ENCODE measurements at places on chromosomes 3 and 15. TPM values are rescaled to one million over a fixed set of nuclear protein-coding genes. Genes with fewer than 3 reads are reported as not detected.
A peak's percentile ranks its signal among the peaks of the same experiment; 100 is the strongest.

Gene CCDC39
- not detected for total RNA-seq

Gene ITGB5
- total RNA-seq = 0.72 TPM

Gene TRIM71
- total RNA-seq = 0.02 TPM

Gene ZNF501
- 1.7 TPM for total RNA-seq

Gene LRRC57
- 15.2 TPM for total RNA-seq

Gene TNNC1
- total RNA-seq = 2.7 TPM

Gene PLXNB1
- total RNA-seq = 5.1 TPM

Gene UQCC5
- 12.7 TPM for total RNA-seq

Gene CNTN6
- total RNA-seq = not detected

Gene THRB
- total RNA-seq = not detected

DNA sequence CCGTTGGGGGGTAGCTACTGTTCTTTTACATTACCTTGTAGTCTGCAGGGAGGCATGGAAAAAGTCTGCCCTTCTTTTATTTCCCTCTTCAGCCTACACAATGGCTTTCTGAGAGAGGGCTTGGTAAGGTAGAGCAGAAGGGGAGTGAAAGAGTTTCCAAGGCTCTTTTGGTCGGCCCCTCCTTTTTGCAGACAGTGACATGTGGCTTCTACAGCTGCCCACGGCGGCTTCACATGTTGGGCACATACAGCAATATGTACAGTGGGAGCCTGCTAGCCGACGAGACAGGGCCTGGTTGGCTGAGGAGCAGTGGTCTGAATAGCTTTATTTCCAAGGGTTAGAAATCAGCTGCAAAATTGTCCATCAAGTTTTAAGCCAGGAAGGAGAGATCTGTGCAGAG lies 4.0 kb downstream of the INAFM2 start:
- no peak overlapping the region for H3K4me3 ChIP-seq
- H3K27me3 ChIP-seq = no peaks in the 10 kb centered on the region
- DNase-seq = no peak
- no peak overlapping the region for H3K27ac ChIP-seq
- H3K4me1 ChIP-seq = peaks cover 15% of the 10 kb centered on the region

DNA sequence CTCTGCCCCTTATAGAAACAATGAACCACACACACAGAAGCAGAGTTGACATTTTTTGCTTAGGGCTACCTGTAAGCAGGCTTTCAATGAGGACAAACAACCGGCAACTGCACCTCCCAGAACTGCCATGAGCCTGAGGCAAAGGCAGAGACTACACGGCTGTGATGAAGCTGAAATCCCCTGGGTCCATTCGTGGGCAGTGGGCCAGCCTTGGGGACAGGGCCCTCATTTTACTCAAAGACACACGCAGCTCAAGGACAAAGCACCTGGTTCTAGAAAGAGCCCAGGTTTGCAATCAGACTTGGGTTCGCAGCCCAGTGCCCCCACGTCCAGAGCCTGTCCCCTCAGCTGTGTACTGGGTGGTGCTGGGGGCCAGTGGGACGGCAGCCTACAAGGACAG lies 17.9 kb downstream of the FAM174B start:
- peaks cover 11% of the 10 kb centered on the region for H3K4me1 ChIP-seq
- H3K27me3 ChIP-seq = peaks cover 7% of the 10 kb centered on the region
- H3K36me3 ChIP-seq = peaks cover 3% of the 10 kb centered on the region
- H3K4me3 ChIP-seq = no peak overlapping the region
- no peak overlapping the region for H3K27ac ChIP-seq

- peaks cover 54% of the 10 kb centered on the region for H3K4me1 ChIP-seq
- H3K4me3 ChIP-seq = no peak overlapping the region
- no peak overlapping the region for H3K27ac ChIP-seq
- peaks cover 8% of the 10 kb centered on the region for H3K27me3 ChIP-seq
- H3K36me3 ChIP-seq = no peaks in the 10 kb centered on the region
Measured at GRCh38 chr15:63372753-63373152, 8.9 kb downstream of the CA12 start.

DNA sequence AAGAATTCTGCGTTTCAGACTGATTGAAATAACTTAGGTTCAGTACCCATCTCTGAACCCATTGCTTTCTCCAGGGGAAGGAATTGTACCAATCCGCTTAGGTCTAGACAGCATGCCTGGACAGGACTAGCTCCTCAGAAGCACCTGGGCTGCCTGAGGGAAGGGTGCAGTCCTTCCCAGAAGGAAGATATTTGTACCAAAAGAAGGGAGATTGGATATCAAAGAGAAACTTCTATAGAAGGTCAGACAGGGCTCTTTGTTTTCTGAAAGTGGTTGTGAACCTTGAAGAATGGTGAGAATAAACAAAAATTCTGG lies 133.8 kb upstream of the LRTM1 start:
- H3K27ac ChIP-seq = no peak overlapping the region
- H3K36me3 ChIP-seq = no peaks in the 10 kb centered on the region
- H3K4me3 ChIP-seq = no peak overlapping the region
- no peaks in the 10 kb centered on the region for H3K4me1 ChIP-seq
- H3K27me3 ChIP-seq = peaks cover under 1% of the 10 kb centered on the region
- DNase-seq = no peak

- no peaks in the 10 kb centered on the region for H3K4me1 ChIP-seq
- no peaks in the 10 kb centered on the region for H3K36me3 ChIP-seq
- peak; percentile 24 for DNase-seq
- H3K27me3 ChIP-seq = no peaks in the 10 kb centered on the region
- H3K27ac ChIP-seq = no peak overlapping the region
Measured at GRCh38 chr3:79846148-79846933, 78.5 kb upstream of the ROBO1 start.

GRCh38 chr15:65993236-65993635 lies 123.9 kb downstream of the RAB11A start:
- no peaks in the 10 kb centered on the region for H3K4me1 ChIP-seq
- no peak for DNase-seq
- no peak overlapping the region for H3K4me3 ChIP-seq
- no peaks in the 10 kb centered on the region for H3K36me3 ChIP-seq
- H3K27me3 ChIP-seq = peaks cover 28% of the 10 kb centered on the region

DNA sequence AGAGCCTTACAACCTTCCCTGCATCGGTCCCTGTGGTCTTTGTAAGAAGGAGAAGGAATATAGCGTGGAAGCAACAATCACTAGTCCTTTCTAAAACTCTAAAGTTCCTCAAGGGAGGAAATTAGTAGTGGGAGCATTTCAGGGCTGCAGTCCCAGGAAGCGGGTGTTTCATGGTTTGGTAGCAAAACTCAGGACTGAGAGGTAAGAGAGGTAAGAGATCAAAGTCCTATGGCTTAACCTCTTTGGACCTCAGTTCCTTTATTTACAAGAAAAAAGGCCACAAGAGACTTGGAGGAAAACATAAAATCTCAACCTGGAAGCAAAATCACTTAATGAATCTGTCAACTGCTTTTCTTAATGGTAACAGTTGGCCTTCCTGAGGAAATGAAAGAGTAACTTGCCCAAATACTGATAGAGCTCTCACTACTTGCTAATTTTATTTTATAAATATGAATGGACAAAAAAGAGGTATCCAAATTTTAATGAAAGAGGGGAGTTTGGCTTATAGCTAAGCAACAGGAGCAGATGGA lies 14.3 kb downstream of the LRRC28 start:
- H3K4me1 ChIP-seq = no peaks in the 10 kb centered on the region
- no peak overlapping the region for H3K27ac ChIP-seq
- H3K27me3 ChIP-seq = no peaks in the 10 kb centered on the region

- no peaks in the 10 kb centered on the region for H3K4me1 ChIP-seq
- H3K4me3 ChIP-seq = no peak overlapping the region
- H3K27ac ChIP-seq = no peak overlapping the region
- no peaks in the 10 kb centered on the region for H3K36me3 ChIP-seq
- DNase-seq = no peak
Measured at GRCh38 chr3:65142456-65142855, 454.7 kb upstream of the ADAMTS9 start.

DNA sequence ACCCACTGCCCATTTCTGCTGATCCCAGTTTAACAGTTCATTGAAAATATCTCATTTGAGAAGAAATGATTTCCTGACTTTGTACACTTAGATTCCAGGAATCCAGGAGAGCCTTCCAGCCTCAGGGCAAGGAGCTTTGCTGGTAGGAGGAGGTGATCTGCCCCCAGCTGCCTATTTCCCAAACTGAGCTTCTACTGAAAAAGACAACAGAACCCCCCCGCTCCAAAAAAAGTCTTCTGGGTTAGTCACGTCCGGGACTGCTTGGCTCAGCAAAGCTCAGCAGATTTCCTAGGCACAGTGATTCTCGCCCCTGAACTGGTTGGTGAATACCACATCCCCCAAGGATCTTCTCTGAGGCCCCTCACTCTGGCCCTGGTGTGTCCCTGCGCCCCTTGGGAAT lies 13.1 kb downstream of the SLC6A6 start:
- no peak overlapping the region for H3K27ac ChIP-seq
- peaks cover 13% of the 10 kb centered on the region for H3K4me1 ChIP-seq
- peaks cover 20% of the 10 kb centered on the region for H3K36me3 ChIP-seq
- H3K27me3 ChIP-seq = no peaks in the 10 kb centered on the region

DNA sequence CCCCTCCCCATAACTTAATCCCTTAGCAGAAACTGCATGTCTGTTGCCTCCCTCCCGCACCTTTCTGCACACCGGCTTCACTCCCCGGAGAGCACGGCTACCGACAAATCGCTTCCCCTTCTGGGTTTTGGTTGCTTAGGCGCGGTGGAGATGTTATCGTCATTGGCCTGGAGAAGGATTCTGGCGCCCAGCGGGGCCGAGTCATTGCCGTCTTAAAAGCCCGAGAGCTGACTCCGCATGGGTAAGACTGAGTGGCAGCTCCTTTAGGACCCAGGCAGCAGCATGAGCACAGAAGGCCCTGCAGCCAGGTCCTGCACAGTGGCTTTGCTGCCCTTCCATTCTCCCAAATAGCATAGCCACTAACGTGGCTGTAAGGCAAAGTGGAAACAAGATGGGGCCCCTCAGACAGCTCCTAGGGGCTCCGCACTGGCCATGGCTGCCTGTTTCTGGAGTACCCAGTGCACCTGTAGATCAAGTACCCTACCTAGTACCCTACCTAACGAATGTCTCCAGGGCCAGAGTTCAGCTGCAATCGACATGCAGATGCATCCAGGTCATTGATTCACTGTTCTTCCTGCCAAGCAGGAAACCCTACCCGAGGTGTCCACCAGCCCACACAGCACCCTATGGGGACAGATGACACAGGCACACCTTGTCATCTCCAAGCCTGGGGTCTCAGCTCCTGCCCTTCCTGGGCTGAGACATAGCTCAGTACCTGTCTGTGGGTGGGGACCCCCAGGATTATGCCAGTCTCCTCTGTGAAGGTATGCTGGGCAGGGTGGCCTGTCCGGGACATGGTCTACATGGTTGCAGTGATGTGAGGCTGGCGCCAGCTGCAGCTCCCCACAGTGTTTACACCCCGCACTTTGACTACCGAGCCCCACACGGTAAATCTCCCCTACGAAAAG lies 147.6 kb downstream of the LRRK1 start:
- H3K36me3 ChIP-seq = no peaks in the 10 kb centered on the region
- H3K27ac ChIP-seq = no peak overlapping the region
- H3K4me1 ChIP-seq = peaks cover 9% of the 10 kb centered on the region
- H3K27me3 ChIP-seq = no peaks in the 10 kb centered on the region
- no peak for DNase-seq
- no peak overlapping the region for H3K4me3 ChIP-seq

DNA sequence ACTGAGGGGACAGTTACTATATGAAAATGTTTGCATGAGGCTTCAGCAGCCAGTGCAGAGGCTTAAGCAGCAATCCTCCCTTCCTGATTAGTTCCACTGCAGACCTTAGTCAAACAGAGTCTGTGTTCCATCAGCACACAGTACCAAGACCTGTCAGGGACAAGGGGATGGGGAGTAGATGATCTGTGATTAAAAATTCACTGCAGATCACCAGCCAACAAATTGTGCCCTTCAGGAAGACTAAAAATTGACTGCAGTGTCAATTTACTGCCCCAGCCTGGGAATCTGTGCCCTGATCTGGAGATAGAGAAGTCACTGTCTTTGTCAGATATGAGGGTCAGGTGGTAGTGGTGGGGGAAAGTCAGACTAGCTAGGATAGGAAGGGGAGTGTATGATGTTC lies 13.8 kb upstream of the NMNAT3 start:
- peaks cover 9% of the 10 kb centered on the region for H3K27me3 ChIP-seq
- no peak overlapping the region for H3K4me3 ChIP-seq
- no peak for DNase-seq
- H3K27ac ChIP-seq = no peak overlapping the region
- no peaks in the 10 kb centered on the region for H3K4me1 ChIP-seq

GRCh38 chr15:80324545-80325080 lies 72.6 kb upstream of the CTXND1 start:
- no peak overlapping the region for H3K4me3 ChIP-seq
- no peak overlapping the region for H3K27ac ChIP-seq
- H3K36me3 ChIP-seq = no peaks in the 10 kb centered on the region
- H3K27me3 ChIP-seq = peaks cover 12% of the 10 kb centered on the region

DNA sequence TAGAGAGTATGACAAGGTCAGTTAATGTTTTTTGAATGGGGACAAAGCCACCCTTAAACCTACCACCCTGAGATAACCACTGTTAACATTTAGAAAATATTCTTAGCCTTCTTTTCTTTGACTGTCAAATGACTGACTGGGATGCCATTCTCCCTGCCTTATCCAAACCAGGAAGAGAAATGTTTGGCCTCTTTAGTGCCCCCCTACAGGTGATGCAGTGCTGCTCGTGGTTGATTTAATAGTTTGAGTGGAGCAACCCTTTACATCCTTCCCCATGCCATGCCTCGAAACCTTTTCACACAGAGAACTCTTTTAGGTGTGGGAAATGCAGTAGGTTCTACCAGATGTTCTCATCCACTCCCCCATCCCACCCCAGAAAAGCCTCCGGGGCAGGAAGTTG lies 38.7 kb upstream of the UMPS start:
- no peaks in the 10 kb centered on the region for H3K4me1 ChIP-seq
- no peak overlapping the region for H3K27ac ChIP-seq
- no peak overlapping the region for H3K4me3 ChIP-seq
- no peaks in the 10 kb centered on the region for H3K36me3 ChIP-seq
- no peak for DNase-seq

DNA sequence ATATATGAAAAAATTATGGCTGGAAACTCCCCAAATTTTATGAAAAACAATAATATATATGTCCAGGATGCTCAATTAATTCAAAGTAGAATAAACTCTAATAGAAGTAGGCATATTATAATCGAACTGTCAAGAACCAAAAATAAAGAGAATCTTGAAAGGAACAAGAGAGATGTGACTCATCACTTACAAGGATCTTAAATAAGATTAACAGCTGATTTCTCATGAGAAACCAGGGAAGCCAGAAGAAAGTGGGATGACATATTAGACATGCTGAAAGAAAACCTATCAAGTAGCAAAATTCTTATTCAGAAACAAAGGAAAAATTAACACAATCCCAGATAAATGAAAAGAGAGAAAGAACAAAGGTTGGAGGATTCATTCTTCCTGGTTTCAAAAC lies 66.8 kb downstream of the FAIM start:
- H3K27ac ChIP-seq = no peak overlapping the region
- H3K27me3 ChIP-seq = no peaks in the 10 kb centered on the region
- no peak for DNase-seq
- H3K36me3 ChIP-seq = peaks cover 57% of the 10 kb centered on the region

- no peaks in the 10 kb centered on the region for H3K36me3 ChIP-seq
- no peaks in the 10 kb centered on the region for H3K27me3 ChIP-seq
- DNase-seq = no peak
- H3K27ac ChIP-seq = no peak overlapping the region
- peaks cover 32% of the 10 kb centered on the region for H3K4me1 ChIP-seq
- no peak overlapping the region for H3K4me3 ChIP-seq
Measured at GRCh38 chr3:71987828-71988227, 202.9 kb upstream of the PROK2 start.
